ENCODE measurements at places on chromosomes 1 and 21.

DNA sequence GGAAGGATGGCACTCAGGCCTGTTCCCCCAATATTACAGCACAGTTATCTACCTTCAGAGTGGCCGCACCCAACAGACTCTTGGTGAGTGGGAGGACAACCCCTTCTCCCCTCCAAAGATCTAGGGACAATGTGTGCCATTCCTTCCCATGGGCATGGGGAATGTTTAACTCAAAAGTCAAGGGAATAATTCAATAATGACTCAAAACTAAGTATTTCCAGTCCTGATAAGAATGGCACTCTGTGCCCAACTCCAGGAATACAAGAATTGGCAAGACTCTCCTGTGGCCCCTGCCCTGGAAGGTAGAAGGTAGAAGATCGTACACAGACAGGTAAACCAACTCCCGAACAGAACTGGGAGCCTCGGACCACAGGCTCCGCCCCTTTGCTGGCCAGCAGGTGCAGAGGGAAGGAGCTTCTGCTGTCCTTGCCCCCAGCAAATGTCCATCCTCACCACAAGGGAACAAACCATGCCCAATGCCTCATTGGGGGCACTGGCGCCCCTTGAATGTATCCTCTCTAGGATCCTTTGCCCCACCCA, 514.0 kb downstream of the NPHP4 start:
- no peak for DNase-seq
- no peak overlapping the region for H3K27ac ChIP-seq
- H3K4me1 ChIP-seq = peaks cover 4% of the 10 kb centered on the region
- no peaks in the 10 kb centered on the region for H3K27me3 ChIP-seq
- H3K4me3 ChIP-seq = no peak overlapping the region

- no peaks in the 10 kb centered on the region for H3K36me3 ChIP-seq
- no peaks in the 10 kb centered on the region for H3K27me3 ChIP-seq
- no peak overlapping the region for H3K27ac ChIP-seq
- H3K4me3 ChIP-seq = no peak overlapping the region
- no peak for DNase-seq
Observed at GRCh38 chr1:180365039-180365438, 135.0 kb downstream of the LHX4 start.

- H3K4me3 ChIP-seq = no peak overlapping the region
- no peaks in the 10 kb centered on the region for H3K27me3 ChIP-seq
- no peak for DNase-seq
- no peaks in the 10 kb centered on the region for H3K36me3 ChIP-seq
Observed at GRCh38 chr1:93399781-93400180, 48.1 kb upstream of the FNBP1L start.

- DNase-seq = no peak
- H3K4me3 ChIP-seq = no peak overlapping the region
- H3K4me1 ChIP-seq = no peaks in the 10 kb centered on the region
- no peaks in the 10 kb centered on the region for H3K27me3 ChIP-seq
Observed at GRCh38 chr1:151408891-151409290, 9.5 kb downstream of the PSMB4 start.

GRCh38 chr1:6473974-6474814, 8.2 kb upstream of the TNFRSF25 start:
- H3K36me3 ChIP-seq = peaks cover 2% of the 10 kb centered on the region
- H3K27me3 ChIP-seq = no peaks in the 10 kb centered on the region
- H3K4me3 ChIP-seq = no peak overlapping the region
- H3K27ac ChIP-seq = no peak overlapping the region
- DNase-seq = no peak

GRCh38 chr1:101509370-101509769, 272.6 kb downstream of the S1PR1 start:
- H3K4me3 ChIP-seq = no peak overlapping the region
- H3K4me1 ChIP-seq = no peaks in the 10 kb centered on the region
- no peak for DNase-seq
- no peaks in the 10 kb centered on the region for H3K27me3 ChIP-seq

DNA sequence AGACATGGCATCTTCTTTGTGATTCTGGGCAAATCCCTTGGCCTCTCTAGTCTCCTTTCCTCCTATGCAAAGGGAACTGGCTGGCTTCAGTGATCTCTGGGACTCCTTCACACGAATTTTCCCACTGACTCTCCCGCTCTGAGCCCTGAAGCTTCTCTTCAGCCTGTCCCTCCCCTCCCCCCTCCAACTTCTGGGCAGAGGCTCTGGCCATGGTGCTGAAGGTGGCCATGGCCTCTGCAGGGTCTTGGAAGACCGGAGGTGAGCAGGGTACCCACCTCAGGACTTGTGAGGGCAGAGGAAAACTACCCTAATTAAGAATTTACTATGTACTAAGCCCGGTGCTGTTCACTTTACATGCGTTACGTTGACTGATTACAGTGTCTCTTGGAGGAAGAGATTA, 29.4 kb upstream of the POU3F1 start:
- H3K4me3 ChIP-seq = no peak overlapping the region
- H3K27me3 ChIP-seq = no peaks in the 10 kb centered on the region
- H3K36me3 ChIP-seq = no peaks in the 10 kb centered on the region

DNA sequence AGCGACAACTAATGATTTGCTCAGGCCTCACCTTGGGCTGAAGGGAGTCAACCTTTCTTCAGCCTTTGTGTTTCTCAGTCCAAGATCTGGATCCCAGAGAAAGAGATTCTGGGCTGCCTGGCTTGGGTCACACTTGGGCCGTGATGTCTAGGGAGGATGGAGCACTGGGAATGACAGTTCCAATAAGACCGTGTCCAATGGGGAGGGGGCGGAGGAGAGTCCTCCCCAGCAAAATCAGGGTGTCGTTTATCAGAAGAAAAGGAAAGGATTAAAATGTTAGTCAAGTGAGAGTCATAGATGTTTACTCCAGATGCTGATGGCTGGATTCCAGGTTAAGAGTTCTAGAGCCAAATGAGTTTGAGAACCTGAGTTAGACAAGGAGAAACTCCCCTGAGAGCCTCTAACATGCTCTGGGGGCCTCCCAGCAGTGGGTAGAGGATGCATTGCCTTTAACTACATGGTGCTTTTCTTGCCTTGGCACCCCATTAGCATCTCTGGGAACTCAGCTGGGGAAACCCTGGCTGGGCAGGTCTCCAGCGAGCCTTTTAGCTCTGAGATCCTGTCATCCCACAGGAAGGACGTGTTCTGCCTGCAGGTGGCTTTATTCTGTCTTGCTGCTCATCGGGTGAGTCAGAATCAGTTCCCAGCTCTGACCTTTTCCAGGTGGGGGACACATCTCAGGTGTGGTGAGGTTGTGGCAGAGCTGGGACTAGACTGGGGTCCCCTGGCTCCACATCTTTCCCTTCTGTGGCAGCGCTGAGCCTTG, 22.2 kb downstream of the NIPAL3 start:
- DNase-seq = no peak
- no peaks in the 10 kb centered on the region for H3K27me3 ChIP-seq
- peaks cover 50% of the 10 kb centered on the region for H3K36me3 ChIP-seq
- H3K4me1 ChIP-seq = no peaks in the 10 kb centered on the region
- no peak overlapping the region for H3K27ac ChIP-seq

GRCh38 chr1:224744521-224744920, 128.4 kb downstream of the CNIH3 start:
- no peaks in the 10 kb centered on the region for H3K36me3 ChIP-seq
- DNase-seq = no peak
- no peak overlapping the region for H3K4me3 ChIP-seq
- H3K4me1 ChIP-seq = peaks cover 4% of the 10 kb centered on the region

- H3K27ac ChIP-seq = peak overlapping the region; percentile 26
- H3K4me3 ChIP-seq = peak overlapping the region; percentile 31
- peaks cover 27% of the 10 kb centered on the region for H3K36me3 ChIP-seq
Observed at GRCh38 chr1:203025686-203026030, 633 bp upstream of the PPFIA4 start.

GRCh38 chr1:162772571-162773154, 17.8 kb upstream of the HSD17B7 start:
- H3K27me3 ChIP-seq = peaks cover 3% of the 10 kb centered on the region
- H3K27ac ChIP-seq = no peak overlapping the region
- no peaks in the 10 kb centered on the region for H3K4me1 ChIP-seq

DNA sequence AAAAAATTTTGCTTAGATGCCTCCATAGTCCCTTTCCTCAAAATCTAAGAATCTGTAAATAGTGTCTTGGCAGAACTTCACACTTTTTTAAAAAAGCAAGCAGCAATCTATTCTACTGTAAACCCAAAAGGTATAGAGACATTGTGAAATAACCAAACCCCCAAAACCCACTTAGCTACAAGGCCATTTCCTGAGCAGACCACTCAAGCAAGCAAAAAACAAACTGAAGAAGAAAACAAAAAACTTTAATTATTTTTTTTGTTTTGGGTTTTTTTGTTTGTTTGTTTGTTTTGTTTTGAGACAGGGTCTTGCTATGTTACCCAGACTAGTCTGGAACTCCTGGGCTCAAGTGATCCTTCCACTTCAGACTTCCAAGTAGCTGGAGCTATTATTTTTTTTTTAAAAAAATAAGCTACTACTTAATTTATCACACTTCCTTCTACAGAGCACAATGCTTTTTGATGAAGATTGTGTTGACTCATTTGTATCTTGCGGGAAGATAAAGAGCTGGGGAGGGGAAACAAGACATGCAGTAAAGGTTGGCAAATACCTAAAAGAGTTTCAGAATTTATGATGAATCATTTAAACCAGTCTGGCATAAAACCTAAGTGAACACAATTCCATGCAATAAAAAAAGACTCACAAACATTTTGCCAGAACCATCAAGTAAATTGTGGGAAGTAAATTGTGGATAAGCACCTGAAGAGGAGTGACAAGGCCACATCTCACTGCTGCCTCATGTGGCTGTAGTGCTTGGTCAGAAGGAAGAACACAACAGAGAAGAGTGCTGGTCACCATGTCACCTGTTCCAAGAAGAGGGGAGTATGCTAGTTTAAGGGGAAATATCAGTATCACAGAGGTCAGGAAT, 2.7 kb upstream of the PTPN22 start:
- no peak overlapping the region for H3K27ac ChIP-seq
- no peaks in the 10 kb centered on the region for H3K36me3 ChIP-seq

Measured in CD4-positive, alpha-beta T cell (primary cell).